Fibroblast of gingiva (primary cell): ENCODE measurements at places on chromosomes 5 and 9.

- no peak for DNase-seq
These were observed 34.0 kb upstream of the GLRX start for GRCh38 chr5:95856501-95856981.

- DNase-seq: peak; percentile 4
These were observed 348.4 kb upstream of the FTMT start for GRCh38 chr5:121503111-121503840.

- no peak for DNase-seq
These were observed 535.6 kb upstream of the MEF2C start for GRCh38 chr5:89418407-89419085.

GRCh38 chr9:124423155-124423554, 7.9 kb upstream of the PSMB7 start:
- no peak for DNase-seq

DNA sequence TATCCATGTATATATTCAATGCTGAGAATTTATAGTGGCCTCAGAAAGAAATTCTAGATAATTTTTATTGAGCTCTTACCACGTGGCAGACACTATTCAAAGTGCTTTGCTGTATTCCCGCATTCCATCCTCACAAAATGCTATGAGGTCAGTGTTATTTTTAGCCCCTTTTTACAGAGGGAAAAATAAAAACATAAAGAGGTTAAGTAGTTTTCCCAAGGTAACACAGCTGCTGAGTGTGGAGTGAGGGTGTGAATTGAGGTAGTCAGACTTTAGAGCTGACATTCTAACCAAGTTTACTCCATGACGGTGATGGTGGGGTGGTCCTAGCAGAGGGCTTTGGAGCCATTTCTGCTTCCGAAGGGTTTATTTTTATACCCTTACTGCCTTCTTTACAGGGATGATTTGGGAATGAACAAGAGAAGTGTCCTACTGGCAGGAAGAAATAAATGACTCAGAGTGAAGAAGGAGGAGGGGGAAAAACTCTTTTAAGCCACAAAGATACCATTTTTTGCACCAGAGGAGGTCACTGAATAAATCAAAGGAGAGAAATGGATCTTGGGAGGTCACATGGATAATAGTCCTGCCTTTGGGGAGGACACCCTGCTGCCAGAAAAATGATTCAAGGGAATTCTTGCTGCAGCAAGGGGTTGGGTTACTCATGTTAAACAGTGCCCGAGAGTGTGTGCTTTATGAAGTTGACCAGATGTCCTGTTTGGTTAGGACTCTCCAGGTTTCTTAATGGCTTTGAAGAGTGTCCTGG, 76.1 kb downstream of the HMHB1 start:
- DNase-seq: peak; percentile 84

- no peak for DNase-seq
These were observed 100.3 kb upstream of the LMX1B start for GRCh38 chr9:126513159-126514036.

DNA sequence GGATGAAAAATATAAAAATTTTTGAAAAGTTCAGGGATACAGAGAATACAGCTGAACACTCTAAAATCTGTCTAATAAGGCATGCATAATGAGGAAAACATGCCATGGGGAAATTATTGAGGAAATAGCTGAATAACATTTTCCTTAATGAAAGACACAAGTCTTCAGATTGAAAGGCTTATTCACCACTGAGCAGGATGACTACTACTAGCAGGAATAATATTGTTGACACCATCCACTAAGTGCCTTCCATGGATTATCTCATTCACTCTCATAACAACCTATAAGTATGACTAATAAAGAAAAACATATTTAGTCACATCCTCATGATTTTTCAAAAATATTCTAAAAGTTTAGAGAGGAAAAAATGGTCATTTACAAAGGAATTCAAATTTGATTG, 96.7 kb upstream of the FER start:
- peak; percentile 43 for DNase-seq

DNA sequence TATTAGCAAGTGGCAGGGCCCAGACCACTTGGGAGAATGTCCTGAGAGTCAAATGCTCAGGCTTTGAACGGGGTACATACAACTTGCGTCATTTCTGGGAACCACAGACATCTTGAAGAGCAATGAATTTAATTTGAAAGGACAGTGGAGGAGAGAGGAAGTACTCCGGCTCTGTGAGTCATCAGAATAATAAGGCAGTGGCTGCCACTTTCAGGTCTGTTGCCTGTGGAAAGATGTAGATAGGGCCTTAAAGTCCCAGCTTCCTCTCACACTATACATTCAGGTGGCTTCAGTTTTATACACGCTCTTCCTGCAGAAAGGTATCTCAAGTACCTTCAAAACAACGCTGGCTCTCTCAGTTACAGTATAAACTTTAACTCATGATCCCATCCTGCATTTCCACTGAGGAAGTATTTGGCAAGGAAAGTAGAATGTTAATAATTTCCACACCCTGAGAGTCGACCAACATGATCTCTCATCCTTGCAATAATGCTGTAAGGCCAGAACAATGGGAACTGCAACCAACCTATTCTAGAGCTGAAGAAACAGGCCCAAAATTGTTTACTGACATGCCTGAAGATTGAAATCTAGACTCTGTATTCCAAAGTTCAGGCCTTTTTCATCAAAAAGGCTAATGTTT, 6.8 kb upstream of the PRUNE2 start:
- DNase-seq: no peak
